Esophagus squamous epithelium (tissue), 5 donors: ENCODE measurements at places on chromosomes 12 and 14. TPM values are rescaled to one million over a fixed set of nuclear protein-coding genes. Genes with fewer than 3 reads are reported as not detected.

DNA sequence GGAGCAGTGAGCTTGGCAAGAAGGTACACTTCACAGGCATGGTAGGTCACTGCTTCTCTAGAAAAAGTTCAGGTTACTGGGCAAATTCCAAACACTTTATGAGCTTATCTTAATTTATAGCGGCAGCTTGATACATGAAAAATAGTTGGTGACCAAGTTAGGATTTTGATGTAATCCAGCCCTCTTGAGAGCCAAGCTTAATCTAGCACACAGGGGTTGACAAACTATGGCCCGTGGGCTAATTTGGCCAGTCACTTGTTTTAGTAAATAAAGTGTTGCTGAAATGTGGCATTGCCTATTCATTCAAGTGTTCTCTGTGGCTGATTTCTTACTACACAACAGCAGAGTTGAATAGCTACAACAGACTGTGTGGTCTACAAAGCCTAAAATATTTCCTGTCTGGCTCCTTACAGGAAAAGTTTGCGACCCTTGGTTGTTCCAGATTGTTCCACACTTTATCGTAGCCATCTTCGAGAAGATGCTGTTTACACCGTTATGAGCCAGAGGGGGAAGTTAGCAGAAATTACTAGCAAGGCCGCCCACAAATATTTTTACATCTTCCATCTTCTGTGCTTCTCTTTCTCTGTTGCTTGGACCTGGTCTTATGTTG is 120.9 kb downstream of the DAAM1 start:
- H3K4me1 ChIP-seq, result no peaks in the 10 kb centered on the region
- H3K27ac ChIP-seq, result no peak overlapping the region
- no peak for DNase-seq
- H3K36me3 ChIP-seq, result no peaks in the 10 kb centered on the region

DNA sequence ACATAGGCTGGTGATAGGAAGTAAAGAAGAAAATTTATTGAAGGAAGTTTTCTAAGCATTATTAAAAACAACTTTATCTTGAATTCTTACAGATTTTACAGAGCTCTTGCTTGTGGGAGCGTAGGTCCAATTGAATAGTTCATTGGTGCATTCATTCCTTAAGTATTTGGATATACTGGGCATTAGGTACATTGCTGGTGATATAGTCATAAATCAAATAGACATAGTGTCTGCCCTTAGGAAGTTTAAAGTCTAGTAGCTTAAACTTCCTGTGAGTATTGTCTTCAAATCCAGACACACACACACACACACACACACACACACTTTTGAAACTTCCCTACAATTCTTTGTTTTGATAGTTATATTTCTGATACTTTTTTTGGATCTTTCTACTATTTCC is 226.7 kb downstream of the FUT8 start:
- H3K36me3 ChIP-seq, result no peaks in the 10 kb centered on the region
- no peaks in the 10 kb centered on the region for H3K4me1 ChIP-seq
- DNase-seq, result no peak
- H3K27ac ChIP-seq, result no peak overlapping the region
- H3K27me3 ChIP-seq, result no peaks in the 10 kb centered on the region
- H3K4me3 ChIP-seq, result no peak overlapping the region

DNA sequence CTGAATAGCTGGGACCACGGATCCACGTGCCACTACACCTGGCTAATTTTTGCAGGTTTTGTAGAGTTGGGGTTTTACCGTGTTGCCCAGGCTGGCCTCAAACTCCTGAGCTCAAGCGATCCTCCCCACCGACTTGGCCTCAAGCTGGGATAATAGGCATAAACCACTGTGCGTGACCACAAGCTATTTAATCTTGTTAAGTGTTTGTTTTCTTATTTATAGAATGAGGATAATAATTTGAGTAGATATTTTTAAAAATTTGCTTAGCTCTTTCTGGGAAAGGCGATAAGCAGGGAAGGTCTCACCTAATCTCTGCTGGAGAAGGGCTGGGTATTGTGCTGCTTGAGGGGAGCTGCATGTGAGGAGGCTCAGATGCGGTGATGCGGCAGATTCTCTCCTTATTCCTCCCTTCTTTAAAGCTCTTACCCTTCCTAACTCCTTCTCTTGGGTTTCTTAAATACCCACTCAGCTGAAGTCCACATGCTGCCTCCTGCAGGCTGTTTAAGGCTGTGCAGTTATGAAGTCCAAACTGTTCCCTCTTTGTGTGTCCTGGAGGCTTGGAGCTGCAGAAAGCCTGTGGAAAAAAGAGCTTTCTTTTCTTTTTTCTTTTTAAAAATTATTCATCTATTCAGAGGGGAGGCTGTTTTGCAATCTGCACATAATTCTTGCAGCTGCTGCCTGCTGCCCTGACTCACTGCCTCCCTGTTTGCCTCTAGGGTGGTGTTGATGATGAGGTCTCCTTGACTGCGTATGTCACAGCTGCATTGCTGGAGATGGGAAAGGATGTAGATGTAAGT is 37.9 kb downstream of the A2ML1 start:
- no peaks in the 10 kb centered on the region for H3K27me3 ChIP-seq
- no peak overlapping the region for H3K27ac ChIP-seq
- H3K4me1 ChIP-seq, result no peaks in the 10 kb centered on the region
- no peak for DNase-seq
- no peaks in the 10 kb centered on the region for H3K36me3 ChIP-seq

GRCh38 chr12:111754671-111755070 is 12.1 kb upstream of the ALDH2 start:
- H3K36me3 ChIP-seq, result peaks cover 54% of the 10 kb centered on the region
- H3K4me3 ChIP-seq, result no peak overlapping the region
- DNase-seq, result no peak
- H3K27ac ChIP-seq, result no peak overlapping the region
- peaks cover 50% of the 10 kb centered on the region for H3K4me1 ChIP-seq

DNA sequence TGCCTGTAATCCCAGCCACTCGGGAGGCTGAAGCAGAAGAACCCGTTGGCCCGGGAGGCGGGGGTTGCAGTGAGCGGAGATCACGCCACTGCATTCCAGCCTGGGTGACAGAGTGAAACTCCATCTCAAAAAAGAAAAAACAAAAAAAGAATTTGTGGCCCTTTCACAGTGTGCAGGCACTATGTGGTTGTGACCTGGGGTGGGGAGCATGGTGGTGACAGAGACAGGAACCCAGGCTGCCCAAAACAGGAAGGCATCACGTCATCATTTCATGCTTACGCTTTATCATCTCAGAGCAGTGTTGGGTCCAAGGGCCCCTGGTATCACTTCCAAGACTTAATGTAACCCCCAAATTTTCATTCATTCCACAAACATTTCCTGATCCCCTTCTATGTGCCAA is 175.7 kb upstream of the GSC start:
- no peak overlapping the region for H3K27ac ChIP-seq
- H3K27me3 ChIP-seq, result no peaks in the 10 kb centered on the region
- no peak overlapping the region for H3K4me3 ChIP-seq
- H3K4me1 ChIP-seq, result no peaks in the 10 kb centered on the region
- no peaks in the 10 kb centered on the region for H3K36me3 ChIP-seq

Gene MYF6
- total RNA-seq, result not detected

Gene DEGS2
- 116 TPM for total RNA-seq

Gene IRAK3
- total RNA-seq, result 14.1 TPM
